ENCODE measurements at places on chromosomes 12 and 14.

- DNase-seq = no peak
These were observed 78.5 kb downstream of the ARL6IP4 start for GRCh38 chr12:123058980-123059379.

- DNase-seq = no peak
These were observed 11.2 kb downstream of the BCAT1 start for GRCh38 chr12:24937553-24938244.

- no peak for DNase-seq
These were observed 56.0 kb upstream of the HECTD1 start for GRCh38 chr14:31263485-31264133.

GRCh38 chr12:40622246-40622838, 69.9 kb upstream of the CNTN1 start:
- DNase-seq = no peak

- DNase-seq = no peak
These were observed 44.7 kb downstream of the ATF7IP start for GRCh38 chr12:14410177-14410576.

GRCh38 chr14:33897878-33898535, 52.9 kb downstream of the EGLN3 start:
- DNase-seq = no peak
